ENCODE measurements at places on chromosomes 11 and 22.

DNA sequence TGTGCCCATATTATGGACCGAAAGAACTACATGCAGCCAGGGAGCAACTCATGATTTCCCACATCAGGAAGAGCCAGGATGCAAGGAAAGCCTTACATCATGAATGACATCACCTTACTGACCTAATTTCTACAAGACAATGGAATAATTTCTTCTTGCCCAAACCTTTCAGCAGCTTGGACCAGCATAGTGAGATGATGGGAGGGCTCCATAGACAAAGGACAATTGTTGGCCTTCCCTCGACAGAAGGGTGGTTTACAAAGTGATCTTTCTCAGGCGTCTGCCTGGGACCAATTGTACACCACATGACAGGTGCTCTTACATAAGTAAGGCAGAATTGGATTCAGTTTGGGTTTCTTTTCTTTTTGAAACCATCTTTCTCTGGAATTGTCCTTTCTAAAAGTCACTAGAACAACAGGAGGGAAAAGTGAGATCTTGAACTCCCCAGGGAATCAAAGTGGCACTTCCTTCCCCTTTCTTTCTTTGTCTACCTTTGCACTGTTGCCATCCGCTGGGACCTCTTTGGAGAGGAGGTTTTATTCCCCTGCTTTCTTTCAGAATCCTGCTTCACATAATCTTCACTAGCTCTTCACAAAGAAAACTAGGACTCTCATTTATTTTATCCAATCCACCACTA, 51.7 kb upstream of the PAK1 start:
- no peak for DNase-seq

DNA sequence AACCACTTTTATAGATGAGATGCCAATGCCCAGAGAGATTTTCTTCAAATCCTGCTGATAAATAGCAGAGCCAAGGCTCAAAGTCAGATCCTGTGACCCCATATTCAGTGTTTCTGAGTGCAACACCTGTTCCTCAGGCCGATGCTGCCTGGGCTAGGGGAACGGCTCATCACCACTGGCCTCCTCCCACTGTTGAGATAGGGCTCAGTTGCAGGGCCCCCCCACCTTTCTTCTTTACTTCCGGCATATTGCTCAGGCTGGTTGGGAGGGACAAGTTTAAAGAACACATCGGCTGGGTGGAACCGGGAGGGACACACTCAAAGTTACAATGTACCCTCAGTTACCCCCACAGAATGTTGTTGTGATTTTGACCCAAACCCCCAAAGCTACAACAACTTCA, 88.3 kb upstream of the CRTAM start:
- DNase-seq, result no peak

- no peak for DNase-seq
Observed at GRCh38 chr11:8068605-8069221, 12.3 kb upstream of the TUB start.

DNA sequence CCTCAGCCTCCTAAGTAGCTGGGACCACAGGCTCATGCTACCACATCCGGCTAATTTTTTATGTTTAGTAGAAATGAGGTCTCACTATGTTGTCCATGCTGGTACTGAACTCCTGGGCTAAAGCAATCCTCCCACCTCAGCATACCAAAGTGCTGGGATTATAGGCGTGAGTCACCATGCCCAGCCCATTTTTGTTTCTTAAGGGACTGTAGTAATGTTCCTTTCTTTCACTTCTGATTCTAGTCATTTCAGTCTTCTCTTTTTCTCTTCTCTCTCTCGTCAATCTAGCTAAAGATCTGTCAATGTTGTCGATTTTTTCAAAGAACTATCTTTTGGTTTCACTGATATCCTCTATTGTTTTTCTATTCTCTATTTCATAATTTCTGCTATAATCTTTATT, 111.0 kb upstream of the APOA1 start:
- DNase-seq, result peak; percentile 27

- DNase-seq, result no peak
Observed at GRCh38 chr11:128532572-128533091, 54.7 kb downstream of the ETS1 start.
